ENCODE measurements at places on chromosomes 2 and 18.

GRCh38 chr2:16102358-16102975 lies 162.1 kb downstream of the MYCN start:
- DNase-seq, result no peak

DNA sequence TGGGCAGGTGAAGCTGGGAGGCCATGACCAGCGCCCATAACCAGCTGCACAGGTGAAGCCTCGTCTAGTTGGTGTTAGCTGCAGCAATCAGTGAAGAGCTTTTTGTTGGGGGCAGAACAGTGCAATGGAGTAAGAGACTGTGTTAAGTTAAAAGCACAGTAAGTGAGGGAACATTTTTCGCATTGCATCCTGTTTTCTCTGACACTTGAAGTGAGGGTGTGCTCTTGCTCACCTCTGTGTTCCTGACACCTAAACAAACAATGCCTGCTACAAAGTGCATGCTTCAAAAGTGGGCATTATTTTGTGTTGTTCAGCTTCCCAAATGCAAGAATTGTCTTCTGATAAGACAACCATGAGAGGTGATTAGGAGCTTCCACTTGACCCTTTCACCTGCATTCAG lies 324.0 kb upstream of the ACVR2A start:
- no peak for DNase-seq

DNA sequence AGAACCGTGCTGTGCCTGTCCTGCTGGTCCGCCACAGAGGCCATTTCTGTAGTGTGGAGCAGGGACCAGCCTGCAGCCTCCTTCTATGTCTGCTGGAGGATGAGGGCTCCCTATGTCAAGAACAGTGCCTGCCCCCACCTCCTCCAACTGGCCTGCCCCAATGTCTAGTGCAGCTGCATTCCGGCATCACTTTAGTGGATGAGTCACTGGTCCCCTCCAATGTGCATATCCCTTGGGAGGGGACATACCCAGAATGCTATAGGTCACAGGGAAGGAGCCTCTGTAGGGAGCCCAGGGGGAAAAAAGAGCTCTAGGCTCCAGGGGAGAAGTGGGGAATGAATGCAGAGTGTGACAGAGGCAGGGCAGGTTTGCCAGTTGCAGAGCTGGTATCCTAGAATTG lies 219.6 kb downstream of the CELF4 start:
- no peak for DNase-seq

DNA sequence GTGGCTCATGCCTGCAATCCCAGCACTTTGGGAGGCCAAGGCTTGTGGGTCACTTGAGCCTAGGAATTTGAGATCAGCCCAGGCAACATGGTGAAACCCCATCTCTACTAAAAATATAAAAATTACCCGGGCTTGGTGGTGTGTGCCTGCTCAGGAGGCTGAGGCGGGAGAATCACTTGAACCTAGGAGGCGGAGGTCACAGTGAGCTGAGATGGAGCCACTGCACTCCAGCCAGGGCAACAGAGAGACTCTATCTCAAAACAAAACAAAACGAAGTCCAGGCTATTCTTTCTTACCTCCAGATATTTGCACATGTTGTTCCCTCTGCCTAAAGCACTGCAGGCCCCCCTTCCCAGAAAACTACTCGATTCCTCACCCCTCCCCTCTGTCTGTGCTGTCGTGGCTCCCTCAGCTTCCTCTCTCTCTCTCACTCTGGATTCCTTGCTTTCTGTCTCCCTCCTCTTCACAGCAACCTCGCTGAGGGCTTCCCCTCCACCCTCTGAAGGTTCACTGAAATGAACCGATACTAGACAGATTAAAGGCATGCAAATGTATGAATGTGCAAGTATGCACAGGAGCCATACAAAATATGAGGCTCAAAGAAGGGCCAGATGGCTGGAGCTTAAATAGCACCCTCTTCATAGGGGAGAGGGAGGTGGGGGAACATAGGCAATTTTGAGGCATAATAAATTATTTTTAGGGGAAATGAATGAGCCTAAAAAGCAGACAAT lies 18.5 kb downstream of the TMEM177 start:
- peak; percentile 11 for DNase-seq

DNA sequence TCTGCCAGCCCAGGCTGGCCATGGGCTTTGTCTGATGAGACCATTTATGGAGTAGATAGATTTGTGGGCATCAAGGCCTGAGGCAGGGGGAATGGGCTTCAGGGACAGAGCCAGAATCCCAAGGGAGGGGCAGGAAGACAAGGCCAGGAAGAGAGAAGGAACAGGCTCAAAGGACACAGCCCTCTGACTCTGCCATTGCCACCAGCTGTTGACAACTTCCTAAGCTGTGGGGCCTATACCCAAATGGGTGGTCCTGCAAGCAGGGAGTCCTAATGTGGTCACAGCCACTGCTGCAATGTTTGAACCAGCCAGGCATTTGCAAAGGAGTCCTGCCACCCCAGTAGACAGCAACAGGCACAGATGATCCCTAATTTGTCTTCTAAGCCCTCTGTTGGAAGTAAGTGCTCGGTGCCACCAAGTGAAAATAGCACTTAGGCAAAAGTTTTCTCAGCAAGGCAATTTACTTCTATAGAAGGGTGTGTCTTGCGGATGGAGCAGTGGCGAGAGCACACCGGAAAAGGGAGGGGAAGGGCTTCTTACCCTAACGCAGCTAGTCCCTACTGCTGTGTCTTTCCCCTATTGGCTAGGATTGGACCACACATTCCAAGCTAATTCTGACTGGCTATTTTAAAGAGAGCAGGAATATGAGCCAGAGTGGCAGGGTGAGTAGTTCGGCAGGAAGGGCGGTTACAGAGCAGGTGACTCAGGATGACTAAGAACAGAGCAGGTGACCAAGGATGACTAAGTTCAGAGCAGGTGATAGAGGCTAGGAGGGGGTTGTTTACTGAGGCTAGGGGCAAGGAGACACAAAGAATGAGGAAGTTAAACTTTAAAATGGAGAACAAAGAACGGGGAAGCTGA lies 47.2 kb downstream of the C1QL2 start:
- DNase-seq, result no peak

DNA sequence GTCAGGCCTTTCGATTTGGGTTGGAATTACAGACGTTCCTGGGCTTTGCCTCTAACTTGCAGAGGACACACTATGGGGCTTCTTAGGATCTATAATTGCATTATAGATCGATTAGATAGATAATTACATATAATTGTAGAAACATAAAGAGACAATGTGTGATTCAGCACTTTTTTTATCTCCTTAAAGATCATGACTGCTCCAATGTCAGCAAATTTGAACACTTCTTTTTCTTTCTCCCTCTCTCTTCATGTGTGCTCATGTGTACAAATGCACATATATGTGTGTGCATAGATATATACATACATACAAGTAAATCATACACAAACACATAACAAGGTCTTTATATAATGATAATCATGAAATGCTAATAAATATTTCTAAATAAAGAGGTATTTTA lies 1261.2 kb upstream of the SLC39A10 start:
- DNase-seq, result no peak

- DNase-seq, result no peak
These were observed 67.7 kb upstream of the GRB14 start for GRCh38 chr2:164688896-164689419.

DNA sequence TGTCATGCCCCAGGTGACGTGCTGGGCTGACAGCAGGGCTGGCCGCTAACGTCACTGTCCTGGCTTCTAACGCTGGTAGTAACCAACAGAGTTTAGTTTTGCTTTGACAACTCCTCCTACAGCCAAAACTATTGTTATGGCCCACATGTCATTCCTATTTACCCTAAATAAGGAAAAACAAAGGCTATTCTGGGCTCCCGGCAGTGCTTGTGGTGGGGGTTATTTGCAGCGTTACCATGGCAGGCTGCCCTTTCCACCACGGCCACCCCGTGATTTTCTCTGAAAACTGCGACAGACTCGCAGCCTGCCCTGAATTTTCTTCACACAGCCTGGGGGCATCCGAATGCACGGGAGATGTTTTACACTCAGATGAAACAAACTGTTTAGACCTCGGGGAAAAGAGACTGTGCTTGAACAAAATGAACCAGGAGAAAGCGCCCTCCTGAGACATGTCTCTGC lies 115.2 kb downstream of the FAM210A start:
- peak; percentile 17 for DNase-seq

DNA sequence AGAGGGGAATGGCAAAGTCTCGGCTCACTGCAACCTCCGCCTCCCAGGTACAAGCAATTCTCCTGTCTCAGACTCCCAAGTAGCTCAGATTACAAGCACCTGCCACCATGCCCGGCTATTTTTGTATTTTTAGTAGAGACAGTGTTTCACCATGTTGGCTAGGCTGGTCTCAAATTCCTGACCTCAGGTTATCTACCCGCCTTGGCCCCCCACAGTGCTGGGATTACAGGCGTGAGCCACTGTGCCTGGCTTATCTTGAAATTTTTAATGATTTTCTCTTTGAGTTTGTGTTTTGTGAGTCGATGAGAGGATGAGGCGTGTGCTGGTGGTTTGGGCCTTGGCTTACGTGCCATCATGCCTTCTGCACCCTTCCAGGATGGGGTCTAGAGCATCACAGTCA lies 101.3 kb upstream of the ST3GAL5 start:
- DNase-seq, result no peak

DNA sequence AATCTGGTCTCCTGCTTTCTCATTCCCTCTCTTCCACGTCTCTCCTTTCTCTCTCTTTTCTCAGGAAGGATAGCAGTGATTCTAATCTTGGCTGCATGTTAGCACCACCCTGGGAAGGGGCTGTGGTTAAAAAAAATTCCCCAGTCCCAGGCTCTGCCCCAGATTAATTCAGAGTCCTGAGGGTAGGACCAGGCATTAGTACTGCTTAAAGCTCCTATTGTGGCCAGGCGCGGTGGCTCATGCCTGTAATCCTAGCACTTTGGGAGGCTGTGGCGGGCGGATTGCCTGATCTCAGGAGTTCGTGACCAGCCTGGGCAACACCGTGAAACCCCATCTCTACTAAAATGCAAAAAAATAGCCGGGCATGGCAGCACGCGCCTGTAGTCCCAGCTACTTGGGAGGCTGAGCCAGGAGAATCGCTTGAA lies 35.4 kb upstream of the EML4 start:
- no peak for DNase-seq
